Omental fat pad (tissue), 4 donors: ENCODE measurements at places on chromosomes 3 and 15. TPM values are rescaled to one million over a fixed set of nuclear protein-coding genes. Genes with fewer than 3 reads are reported as not detected.

The FAH gene
- 68.6 TPM for total RNA-seq

The OR5K2 gene
- not detected for total RNA-seq

The HYAL1 gene
- total RNA-seq, result 12.2 TPM

- DNase-seq, result no peak
Observed at GRCh38 chr15:87575896-87576473, 680.6 kb downstream of the NTRK3 start.

DNA sequence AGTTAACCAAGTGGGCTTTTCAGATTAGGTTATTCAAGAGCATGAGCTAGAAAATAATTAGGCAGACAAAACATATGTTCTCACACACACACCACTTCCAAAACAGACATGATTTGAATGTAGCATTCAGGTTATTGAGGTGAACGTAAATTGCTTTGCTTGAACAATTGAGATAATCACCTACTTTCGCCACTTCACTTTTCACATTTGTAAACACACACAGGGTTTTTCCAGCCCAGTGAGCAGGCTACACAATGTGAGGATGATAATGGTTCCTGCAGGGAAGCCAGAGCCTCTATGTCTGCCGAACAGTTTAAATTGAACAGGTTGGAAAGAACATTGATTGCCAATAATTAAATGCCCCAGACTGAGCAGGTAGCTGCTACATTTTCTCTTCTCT is 560.8 kb downstream of the OCA2 start:
- no peak for DNase-seq

- no peak for DNase-seq
Observed at GRCh38 chr15:82951472-82952157, 905 bp downstream of the HOMER2 start.

DNA sequence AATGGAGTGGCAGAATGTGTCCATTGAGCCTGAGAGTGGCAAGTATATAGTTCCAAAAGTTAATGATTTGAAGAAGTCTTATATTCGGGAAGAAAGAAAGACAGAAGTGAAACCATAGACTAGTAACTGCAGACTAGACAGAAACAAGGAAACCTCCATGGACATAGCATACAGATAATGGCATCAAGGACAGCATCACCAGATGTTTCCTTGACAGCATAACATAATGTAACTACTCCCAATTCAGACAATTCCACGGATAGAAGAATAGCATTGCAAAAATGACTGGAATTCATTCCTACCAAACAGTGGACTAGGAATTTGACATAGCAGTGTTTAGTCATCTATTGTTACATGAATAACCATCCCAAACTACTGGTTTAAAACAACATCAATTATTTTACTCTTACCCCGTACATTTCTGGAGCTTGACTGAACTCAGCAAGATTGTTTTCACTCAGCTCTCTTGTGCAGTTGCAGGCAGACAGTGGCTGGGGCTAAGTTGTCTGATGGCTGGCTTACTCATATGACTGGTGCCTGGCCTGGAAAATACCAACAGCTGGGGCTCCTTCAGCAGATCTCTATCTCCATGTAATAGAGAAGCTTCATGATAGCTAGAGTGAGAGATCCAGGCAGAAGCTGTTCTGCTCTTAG is 109.7 kb upstream of the GADL1 start:
- DNase-seq, result no peak
